ENCODE measurements at places on chromosomes 4 and X.
A peak's percentile ranks its signal among the peaks of the same experiment; 100 is the strongest.

DNA sequence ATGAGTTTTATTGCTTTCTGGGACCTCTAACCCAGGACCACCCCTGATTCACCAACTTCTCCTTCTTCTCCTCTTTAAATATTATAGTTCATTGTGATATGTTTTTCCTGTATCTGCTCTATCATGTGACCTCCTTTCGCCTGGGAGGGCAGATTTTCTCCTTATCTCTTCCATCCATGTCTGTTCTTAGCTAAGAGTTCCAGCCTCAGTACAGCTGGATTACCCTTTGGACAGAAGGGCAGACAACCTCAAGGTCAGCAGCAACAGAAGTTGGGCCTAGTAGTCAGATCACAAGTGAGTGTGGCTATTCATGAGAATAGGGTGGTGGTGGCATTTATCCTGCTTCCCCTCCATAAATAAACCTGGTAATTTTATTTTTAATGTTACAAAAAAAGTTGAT lies 5.7 kb upstream of the XK start:
- no peaks in the 10 kb centered on the region for H3K36me3 ChIP-seq
- H3K4me3 ChIP-seq: no peak overlapping the region
- no peaks in the 10 kb centered on the region for H3K27me3 ChIP-seq
- no peak for DNase-seq
- H3K4me1 ChIP-seq: no peaks in the 10 kb centered on the region

- H3K4me3 ChIP-seq: no peak overlapping the region
- peaks cover 1% of the 10 kb centered on the region for H3K27me3 ChIP-seq
- DNase-seq: no peak
Observed at GRCh38 chrX:125378205-125378604, 58.5 kb downstream of the TEX13C start.

- peaks cover 15% of the 10 kb centered on the region for H3K4me1 ChIP-seq
- peak; percentile 26 for DNase-seq
- H3K4me3 ChIP-seq: peak overlapping the region; percentile 73
Observed at GRCh38 chr4:54227256-54228055, 1.6 kb upstream of the PDGFRA start.

GRCh38 chrX:9781941-9782340 lies 4.3 kb upstream of the SHROOM2 start:
- H3K4me1 ChIP-seq: no peaks in the 10 kb centered on the region
- H3K27me3 ChIP-seq: peaks cover 4% of the 10 kb centered on the region
- H3K27ac ChIP-seq: no peak overlapping the region
- H3K4me3 ChIP-seq: no peak overlapping the region

DNA sequence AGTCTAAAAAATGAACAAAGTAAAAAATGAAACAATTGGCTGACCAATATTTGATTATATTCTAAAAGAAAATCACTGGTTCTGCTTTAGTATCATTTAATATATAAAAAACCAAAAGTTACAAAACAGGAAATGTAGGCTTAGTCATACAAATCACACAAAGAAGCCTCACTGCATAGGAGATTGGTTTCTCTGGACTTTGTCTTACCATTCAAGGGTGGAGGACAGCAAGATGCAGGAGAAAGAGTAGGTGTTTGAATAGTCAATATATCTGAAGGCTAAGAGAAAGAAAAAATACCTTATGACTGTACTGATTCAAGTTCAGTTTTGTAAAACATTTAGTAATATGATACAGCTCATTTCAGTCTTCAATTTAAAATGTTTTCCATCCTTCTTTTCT lies 28.6 kb upstream of the TAF9B start:
- H3K36me3 ChIP-seq: no peaks in the 10 kb centered on the region
- no peak overlapping the region for H3K4me3 ChIP-seq
- H3K27me3 ChIP-seq: no peaks in the 10 kb centered on the region
- H3K27ac ChIP-seq: no peak overlapping the region
- no peaks in the 10 kb centered on the region for H3K4me1 ChIP-seq

GRCh38 chrX:72393836-72394517 lies 88.3 kb upstream of the CITED1 start:
- H3K4me1 ChIP-seq: no peaks in the 10 kb centered on the region
- no peak for DNase-seq
- no peak overlapping the region for H3K4me3 ChIP-seq
- peaks cover 2% of the 10 kb centered on the region for H3K36me3 ChIP-seq
- H3K27ac ChIP-seq: no peak overlapping the region

DNA sequence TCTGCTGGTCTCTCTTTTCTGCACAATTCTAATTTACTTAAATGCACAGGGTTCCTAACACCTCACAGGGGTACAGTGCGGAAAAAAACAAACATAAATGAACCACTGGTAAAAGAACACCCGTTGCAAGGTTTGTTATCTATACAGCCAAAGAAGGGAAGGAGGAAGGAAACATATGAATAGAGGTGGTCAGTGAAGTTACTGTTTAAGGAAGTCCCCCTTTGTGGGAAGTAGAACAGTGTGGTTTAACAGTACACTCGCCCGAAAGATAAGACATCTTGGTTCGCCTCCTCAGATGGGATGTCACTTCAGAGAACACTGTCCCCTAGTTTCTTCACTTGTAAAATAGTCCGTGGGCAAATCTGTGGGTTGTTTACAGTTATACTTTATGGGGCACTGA lies 57.5 kb downstream of the TEC start:
- no peak for DNase-seq
- H3K4me3 ChIP-seq: peak overlapping the region; percentile 50
- H3K27me3 ChIP-seq: no peaks in the 10 kb centered on the region
- H3K4me1 ChIP-seq: peaks cover 23% of the 10 kb centered on the region
- H3K27ac ChIP-seq: peak overlapping the region; percentile 91

- no peak overlapping the region for H3K4me3 ChIP-seq
- H3K27me3 ChIP-seq: peaks cover 3% of the 10 kb centered on the region
- DNase-seq: no peak
- no peaks in the 10 kb centered on the region for H3K4me1 ChIP-seq
- no peak overlapping the region for H3K27ac ChIP-seq
Observed at GRCh38 chrX:120356084-120356483, 5.8 kb upstream of the ATP1B4 start.
